Activated T-cell treated with anti-CD3 and anti-CD28 coated beads, Interleukin-2, amount 50 U/mL, for 4 hours (primary cell): ENCODE measurements at places on chromosomes 3 and 15. TPM values are rescaled to one million over a fixed set of nuclear protein-coding genes. Genes with fewer than 3 reads are reported as not detected.
A peak's percentile ranks its signal among the peaks of the same experiment; 100 is the strongest.

DNA sequence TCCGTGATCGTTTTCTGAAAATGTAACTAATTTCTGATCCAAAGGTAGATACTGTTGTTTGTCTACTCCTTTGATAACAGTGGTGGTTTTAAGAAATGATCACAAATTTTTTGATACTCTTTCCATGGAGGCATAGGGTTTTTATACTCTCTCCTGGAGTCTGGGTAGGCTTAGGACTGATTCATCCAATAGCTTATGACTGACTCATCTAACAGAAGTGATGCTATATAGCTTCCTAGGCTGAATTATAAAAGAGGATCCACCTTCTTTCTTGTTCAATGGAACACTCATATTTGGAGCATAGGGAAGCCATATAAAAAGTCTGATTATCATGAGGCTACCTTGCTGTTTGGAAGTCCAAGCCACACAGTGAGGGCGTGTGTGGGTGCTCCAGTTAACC, 84.3 kb downstream of the CHST2 start:
- DNase-seq: no peak

SLC2A2 gene
- not detected for total RNA-seq

DNA sequence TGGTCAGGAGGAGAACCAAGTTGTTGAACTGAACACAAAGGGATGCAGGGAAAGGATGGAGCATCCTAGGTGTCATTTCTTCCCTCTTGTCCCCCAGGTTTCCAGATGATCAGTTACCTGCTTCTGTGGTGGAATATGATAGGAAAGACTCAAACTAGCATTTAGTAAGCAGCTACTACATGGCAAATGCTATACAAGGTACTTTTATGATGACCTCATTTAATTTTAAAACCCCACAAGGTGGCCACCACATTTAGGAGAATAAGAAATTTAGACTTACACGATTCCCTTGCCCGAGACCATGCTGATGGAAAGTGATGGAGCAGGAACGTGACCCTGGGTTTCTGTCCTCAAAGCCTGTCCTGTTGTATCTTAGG, 40.9 kb downstream of the CCR4 start:
- no peak for DNase-seq

- no peak for DNase-seq
These were observed 7.8 kb downstream of the SLC51B start for GRCh38 chr15:65052956-65053355.

DNA sequence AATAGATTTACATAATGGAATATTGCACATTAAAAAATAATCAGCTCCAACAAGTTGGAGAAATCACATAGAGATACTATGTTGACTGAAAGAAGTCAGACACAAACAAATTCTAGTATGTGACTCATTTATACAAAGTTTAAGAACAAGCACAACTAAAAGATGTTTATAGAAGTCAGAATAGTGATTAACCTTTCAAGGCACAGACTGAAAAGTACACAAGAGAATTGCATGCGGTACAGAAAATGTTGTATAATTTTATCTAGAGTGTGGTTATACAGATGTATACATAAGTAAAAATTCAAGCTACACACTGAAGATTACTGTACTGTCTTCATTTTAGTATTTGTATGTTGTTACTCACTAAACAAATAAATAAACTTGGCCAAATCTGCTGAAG, 19.3 kb upstream of the ATOSA start:
- no peak for DNase-seq

SPTBN5 gene
- 0.46 TPM for total RNA-seq

SLTM gene
- total RNA-seq: 120 TPM

DNA sequence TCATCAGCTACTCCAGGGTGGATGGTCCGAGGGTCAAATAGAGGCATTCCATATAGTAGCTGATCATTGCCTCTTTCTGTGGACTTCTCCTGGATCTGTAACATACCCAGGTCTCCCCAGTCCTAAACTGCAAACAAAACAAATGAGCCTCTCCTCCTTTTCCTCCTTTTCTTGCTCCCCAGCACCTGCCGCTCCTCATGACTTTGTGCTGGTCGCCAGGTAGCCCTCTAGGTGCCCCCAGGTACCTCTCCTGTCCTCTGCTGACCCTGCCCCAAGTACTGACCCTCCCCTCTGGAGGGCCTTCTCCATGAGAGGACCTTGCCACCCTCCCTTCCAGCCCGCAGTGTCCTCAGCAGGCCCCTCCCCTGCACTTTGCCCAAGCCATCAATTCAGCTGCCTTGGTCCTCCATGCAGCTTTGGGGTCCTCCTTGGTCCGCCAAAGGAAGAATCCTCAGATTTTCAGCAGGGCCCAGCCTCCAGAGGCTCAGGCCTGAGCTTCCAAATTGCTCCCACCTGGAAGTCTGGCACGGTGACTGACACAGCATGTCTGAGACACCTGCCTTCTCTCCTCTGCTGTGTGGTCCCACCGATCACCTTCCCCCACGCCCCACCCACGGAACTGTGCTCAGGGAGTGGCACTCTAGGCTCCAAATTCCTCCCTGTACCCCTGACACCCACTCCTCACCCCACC, 111.0 kb downstream of the LRRK1 start:
- DNase-seq: no peak

DNA sequence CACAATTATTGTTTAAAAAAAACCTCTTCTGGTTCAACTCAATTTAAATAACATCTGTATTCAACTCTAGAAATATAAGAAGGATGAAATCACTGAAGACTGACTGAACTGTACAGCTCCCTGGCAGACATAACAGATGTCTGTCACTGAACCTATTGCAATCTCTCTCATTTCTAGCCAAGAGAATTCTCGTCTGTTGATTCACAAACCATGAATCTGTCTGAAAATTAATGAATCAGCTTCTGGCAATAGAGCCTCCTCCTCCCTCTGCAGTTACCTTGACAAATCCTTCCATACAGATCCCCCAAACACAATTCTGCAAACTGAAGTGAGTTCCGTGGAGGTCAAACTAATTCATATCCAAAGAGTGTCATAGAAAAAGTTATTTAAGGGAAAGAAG, 561.4 kb downstream of the PYDC2 start:
- no peak for DNase-seq

EIF5A2 gene
- 17.5 TPM for total RNA-seq

GRCh38 chr3:52820736-52821135, 9.7 kb downstream of the ITIH4 start:
- DNase-seq: no peak

DNA sequence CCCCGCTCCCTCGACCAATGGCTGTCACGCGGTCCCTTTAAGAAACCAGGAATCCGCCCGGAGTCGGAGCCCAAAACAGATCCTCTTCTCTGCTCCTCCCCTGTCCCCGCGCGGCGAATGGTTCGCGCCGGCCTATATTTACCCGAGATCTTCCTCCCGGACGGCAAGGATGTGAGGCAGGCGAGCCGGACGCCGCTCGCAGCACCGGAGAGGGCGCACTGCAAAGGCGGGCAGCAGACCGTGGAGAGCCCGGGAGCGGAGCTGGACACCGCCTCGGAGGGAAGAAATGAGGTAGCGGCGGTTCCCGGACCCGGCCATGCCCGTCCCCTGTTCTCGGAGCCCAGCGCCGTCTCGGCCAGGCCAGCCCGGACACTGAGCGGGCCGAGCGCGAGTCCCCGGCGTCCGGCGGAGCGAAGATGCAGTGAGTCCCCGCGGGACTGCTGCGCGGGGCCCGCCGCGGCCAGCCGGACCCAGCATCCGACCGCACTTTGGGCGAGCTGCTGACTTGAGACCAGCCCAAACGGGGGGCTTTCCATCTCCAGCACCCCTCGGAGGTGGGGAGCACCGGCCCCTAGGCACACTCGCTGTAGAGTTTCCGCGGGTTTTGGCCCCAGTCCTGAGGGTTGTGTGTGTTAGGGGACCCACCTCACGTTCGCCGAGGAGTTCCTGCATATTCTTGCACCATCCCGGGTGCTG, at the start of gene FAM43A:
TSS of gene FAM43A (plus strand) at position 166 of the 696 bp plus-strand sequence. CDS start 944 bp downstream, outside the sequence.
- peak; percentile 67 for DNase-seq

DNA sequence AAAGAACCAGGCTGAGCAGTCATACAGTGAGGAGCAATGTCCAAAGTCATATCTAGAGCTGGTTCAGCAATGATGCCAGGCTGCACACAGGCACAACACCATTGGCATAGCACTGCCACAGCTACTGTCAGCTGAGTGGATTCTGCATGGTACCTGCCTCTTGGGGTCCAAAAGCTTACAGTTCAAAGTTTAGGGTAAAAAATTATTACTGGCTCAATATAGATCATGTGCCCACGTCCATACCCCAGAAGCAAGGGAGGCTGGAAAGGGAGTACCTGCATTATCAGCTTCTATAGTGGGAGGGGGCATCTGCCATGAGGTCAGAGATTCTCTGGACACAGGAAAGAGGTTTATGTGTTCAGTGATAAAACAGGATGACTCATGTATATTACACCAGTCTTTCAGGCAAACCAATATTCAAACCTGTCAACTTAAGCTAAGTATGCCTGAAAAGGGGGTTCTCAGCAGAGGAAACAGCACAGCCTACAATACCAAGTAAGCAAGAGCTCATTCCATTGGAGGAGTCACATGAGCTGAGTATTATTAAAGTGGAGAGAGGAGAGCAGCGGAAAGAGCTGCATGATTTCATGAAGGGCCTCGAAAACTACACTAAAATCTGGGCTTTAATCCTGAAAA, 99.0 kb downstream of the ANO10 start:
- DNase-seq: no peak

GRCh38 chr3:31696009-31696297, 163.2 kb downstream of the STT3B start:
- DNase-seq: no peak

DNA sequence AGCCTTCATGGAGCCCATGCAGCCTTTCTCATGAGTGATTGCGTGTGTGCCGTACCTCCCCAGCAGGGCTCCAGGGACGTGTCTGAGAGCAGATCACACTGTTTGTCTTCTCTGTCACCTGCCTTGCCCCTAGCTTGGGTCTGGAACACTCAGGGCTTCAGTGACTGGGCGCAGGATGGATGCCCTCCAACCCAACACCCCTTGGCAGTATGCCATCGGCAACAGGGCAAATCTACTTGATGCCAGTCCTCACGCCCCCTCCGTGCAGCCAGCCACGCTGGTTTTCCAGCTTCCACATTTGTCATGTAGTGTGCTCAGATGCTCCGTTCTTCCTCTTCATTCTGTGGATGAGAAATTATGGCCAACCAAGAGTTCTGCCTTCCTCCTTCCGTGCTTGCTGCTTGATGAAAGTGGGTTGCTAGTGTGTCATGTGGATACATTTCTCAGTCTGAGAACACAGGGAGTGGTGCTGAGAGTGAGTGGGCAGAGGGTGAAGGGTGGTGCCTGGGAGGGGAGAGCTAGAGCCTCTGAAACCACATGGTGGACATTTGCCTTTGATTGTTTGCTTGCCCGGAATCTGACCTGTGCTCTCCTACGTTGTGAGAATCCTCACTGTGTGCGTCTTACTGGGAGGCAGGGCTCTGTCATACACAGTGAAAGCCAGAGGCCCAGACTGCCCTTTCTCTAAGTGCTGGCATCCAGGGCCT, 97.2 kb downstream of the FAM43A start:
- DNase-seq: no peak

MME gene
- not detected for total RNA-seq

TUSC7 gene
- not detected for total RNA-seq

DNA sequence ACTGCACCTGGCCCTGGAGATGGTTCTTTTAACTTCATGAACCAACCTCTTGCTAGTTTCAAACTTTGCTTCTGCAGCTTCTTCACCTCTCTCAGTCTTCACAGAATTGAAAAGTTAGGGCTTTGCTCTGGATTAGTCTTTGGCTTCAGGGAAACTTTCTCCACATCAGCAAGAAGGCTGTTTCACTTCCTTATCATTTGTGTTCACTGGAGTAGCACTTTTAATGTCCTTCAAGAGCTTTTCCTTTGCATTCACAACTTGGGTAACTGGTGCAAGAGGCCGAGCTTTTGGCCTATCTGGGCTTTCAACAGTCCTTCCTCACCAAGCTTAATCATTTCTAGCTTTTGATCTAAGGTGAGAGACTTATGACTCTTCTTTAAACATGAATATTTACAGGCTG, 15.7 kb upstream of the TM2D3 start:
- no peak for DNase-seq

- DNase-seq: no peak
These were observed 155.5 kb downstream of the GOLIM4 start for GRCh38 chr3:167940241-167940640.

DNA sequence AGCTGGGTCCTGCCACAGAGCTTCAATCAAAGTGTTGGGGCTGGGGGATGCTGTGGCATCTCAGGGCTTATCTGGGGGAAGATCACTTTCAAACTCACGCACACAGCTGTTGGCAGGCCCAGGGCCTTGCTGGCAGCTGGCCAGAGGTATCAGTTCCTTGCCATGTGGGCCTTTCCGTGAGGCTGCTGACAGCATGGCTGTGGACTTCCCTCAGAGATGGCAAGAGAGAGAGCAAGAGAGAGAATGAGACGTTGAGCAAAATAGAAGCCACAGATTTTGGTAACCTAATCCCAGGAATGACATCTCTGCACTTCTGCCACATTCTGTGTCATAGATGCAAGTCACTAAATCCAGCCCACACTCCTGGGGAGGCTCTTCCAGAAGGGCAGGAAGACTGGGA, 91.0 kb downstream of the TPRG1 start:
- no peak for DNase-seq
